NCI-H345 (cell line): ENCODE measurements at places on chromosomes 11 and 22.

GRCh38 chr11:133957900-133958299 lies 1.1 kb upstream of the IGSF9B start:
- DNase-seq, result no peak

DNA sequence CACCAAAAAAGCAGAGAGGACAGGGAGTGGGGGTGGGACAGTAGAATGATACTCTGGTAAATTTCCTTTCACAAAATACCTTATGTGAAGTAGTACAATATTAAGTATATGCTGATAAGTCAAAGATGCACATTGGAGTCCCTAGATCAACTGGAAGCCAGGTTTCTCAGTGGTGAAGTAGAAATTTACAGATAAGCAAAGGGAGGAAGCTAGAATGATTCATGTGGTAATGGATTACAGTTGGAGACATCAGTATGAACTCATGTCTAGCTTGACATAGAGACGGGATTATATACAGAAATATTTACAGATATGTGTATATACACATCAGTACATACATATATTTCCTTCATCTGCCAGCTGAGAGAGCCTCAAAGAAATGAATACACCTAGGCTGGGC lies 21.5 kb downstream of the PLEKHB1 start:
- DNase-seq, result no peak

GRCh38 chr11:95832763-95833162 lies 42.5 kb downstream of the CEP57 start:
- DNase-seq, result no peak

GRCh38 chr11:111429066-111429506 lies 50.0 kb upstream of the POU2AF1 start:
- peak; percentile 34 for DNase-seq

- DNase-seq, result peak; percentile 84
These were observed at the start of gene ARHGEF17 for GRCh38 chr11:73308003-73308960. Gene ARHGEF17, plus strand, starts transcription at chr11:73308276. Its CDS starts 363 bp downstream, at chr11:73308639.

- DNase-seq, result no peak
These were observed 296.2 kb upstream of the ANO3 start for GRCh38 chr11:26035696-26036095.

- no peak for DNase-seq
These were observed 95.8 kb upstream of the RCN1 start for GRCh38 chr11:31995032-31995431.

DNA sequence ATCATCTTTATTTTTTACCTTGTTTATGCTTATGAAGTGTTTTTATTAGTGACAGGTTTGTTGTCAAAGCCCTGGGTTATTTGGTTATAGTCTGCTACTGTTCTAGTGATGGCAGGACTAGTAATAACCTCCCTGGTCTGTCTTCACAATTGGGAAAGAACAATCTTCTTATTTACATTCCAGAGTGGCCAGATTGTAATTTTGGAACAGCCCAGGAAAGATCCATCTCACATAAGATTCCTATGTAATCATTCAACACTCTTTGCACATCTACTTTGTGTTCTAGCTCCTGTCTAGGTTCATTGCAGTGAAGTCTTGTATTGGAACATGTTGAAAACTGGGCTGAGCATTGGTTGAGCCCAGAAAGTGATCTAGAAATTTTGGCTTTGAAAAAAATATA lies 63.8 kb downstream of the CYB5R2 start:
- DNase-seq, result no peak

GRCh38 chr11:1165256-1166041 lies 7.7 kb downstream of the MUC5AC start:
- no peak for DNase-seq

- DNase-seq, result no peak
These were observed 66.3 kb downstream of the CABIN1 start for GRCh38 chr22:24077416-24077815.

- no peak for DNase-seq
These were observed at the start of gene MLC1 for GRCh38 chr22:50085211-50085972. Gene MLC1, minus strand, starts transcription at chr22:50085426. Its CDS starts 524 bp downstream, at chr22:50084902.

- DNase-seq, result peak; percentile 82
These were observed 6.5 kb downstream of the MTMR2 start for GRCh38 chr11:95917193-95918036.

DNA sequence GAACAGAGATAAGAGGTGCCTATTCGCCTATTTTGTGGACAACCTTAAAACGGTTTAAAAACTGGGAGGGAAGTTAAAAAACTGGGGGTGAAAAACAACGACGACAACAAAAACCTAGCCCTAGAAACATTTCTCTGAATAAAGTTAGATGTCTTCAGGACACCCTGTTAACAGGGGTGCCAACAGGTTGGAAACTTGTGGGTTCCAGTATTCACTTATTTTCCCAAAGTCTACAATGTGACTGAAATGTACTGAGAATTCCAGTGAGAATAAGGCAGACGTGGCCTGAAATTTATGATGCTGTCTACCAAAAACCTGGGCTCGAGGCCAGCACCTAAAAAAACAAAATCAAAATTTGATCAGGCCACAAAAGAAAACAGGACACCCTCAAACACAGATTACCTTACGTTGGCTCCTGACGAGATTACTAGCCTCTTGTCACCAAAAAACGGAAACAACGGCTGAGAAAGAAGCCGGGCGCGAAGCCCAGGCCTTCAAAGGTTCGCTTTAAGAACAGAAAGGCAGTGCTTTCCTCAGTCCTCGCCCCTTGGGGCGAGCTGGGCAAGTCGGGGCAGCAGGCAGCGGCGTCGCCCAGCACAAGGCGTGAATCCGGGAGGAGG lies 906 bp downstream of the CCDC90B start:
- no peak for DNase-seq

GRCh38 chr11:35305670-35306382 lies 113.5 kb downstream of the SLC1A2 start:
- DNase-seq, result no peak

DNA sequence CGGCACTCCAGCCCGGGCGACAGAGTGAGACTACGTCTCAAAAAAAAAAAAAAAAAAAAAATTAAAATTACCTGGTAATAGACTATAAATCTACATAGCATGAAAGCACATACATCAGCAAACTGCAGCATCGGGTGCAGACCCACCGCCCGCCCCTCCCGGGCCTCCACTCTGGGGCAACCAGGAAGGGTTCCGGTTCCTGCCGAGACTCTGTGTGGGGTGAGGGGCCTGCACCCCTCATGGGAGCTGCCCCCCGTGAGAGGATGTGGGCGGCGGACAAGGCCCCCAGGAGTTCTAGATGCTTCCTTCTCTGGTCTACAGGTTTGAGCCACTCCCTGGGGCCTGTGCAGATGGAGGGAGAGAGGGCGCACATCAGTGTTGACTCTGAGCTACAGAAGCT lies 9.1 kb downstream of the DRD4 start:
- no peak for DNase-seq

DNA sequence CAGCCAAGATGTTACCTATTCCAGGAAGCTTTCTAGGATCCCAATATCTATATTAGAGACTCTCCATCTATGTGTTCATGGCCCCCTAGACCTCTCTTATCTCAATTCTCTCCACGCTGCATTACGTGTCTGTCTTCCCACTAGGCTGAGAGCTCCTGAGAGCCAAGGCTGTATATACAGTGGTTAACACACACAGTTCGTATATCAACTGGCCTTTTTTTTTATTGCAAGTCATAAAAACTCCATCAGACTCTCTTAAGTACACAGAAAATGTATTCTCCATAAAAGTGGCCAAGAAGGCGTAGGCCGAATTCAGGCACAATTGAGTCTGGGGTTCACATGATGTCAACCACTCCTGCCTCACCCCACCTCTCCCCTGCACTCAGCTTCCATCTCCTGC lies 115.9 kb downstream of the TRIM29 start:
- no peak for DNase-seq

GRCh38 chr11:8621147-8621546 lies 27.1 kb upstream of the STK33 start:
- DNase-seq, result no peak
